ENCODE measurements at places on chromosomes 2 and 18.

DNA sequence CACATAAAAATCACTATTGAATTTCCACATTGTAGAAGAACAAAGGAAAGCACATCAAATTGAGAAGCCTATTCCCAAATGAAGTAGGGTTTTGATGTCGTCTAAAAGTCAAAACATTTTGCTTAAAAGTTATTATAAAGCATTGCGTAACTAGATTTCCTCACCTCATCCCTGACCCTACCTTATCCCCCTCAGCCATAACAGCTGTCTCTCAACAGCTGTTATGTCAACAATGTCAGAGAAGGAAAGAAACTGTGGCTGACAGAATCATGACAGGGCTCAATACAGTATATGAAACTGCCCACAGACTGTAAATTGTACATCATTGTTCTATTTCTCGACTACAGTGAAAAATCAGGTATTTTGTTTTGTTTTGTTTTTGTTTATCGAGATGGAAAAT is 63.0 kb upstream of the ACVR1C start:
- DNase-seq, result no peak

GRCh38 chr18:57561728-57562423 is 24.6 kb downstream of the FECH start:
- no peak for DNase-seq

DNA sequence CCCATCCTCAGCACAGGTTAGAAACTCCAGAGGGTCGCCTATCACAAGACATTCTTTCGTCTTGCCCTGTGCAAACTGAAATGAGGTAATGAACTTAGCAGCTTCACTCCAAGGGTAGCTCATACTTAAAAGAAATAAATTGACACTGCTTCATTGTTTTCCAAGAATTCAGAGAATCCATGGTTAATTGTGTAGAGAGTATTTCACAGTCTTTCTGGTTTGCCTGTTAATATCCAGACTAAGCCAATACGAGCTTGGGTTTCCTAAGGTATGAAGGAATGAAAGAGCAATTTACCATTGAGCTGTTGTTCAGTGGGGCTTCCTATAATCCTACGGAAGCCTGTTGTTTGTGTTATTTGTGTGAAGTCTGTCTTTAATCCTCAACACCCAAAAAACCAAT is 58.7 kb downstream of the FAM124B start:
- DNase-seq, result no peak

DNA sequence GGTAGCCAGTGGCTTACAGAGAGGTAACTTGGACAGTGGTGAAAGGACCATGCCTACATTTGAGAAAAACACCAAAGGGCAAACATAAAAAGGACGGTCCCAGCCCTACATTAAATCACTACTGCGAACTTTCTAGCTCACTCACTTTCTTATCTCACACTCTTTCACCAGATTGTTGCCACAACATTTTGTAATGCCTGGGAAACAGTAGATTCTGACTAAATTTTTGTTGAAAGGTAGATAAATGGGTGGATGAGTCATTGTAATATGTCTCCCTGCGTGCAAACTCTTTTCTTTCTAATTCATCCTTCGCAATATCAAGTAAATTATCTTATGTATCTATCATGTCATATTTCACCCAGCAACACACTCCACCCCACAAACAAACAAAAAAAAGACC is 192.2 kb downstream of the IRS1 start:
- no peak for DNase-seq

DNA sequence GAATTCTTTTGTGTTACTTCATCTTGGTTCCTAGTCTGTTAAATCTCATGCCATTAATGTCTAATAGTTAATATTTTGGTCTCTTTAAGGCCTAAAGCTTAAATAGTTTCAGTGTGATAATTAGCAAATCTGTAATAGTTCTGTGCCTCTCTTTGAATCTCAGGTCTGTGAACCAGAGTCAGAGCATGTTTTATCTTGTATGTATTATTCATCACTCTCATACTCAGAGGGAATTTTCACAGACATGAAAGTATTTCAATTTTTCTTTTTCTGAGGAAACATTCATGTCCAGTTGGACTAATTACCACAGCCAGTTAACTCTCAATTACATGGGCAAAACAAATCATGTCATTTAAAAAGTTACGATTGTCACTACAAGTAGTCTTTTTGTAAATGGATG is 931.9 kb upstream of the SLC39A10 start:
- no peak for DNase-seq

DNA sequence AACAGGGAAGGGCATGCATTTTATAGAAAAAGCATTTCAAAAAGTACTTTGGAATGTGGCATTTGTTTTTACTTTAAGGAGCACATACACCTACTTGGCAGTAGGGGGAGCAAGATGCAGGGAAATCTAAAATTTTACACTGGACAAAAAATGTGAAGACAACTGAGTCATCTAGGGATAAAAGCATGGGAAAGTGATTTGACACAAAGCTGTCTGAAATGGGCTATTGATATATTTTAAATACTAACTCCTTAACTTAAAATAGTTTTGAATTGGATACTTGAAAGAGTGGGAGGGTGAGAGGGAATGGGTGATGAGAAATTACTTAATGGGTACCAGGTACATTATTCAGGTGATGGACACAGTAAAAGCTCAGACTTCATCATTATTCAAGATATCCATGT is 15.8 kb downstream of the TMEM200C start:
- DNase-seq, result no peak

- DNase-seq, result no peak
Measured at GRCh38 chr2:199464606-199465352, 7.0 kb upstream of the SATB2 start.

GRCh38 chr18:24052053-24052452 is 37.5 kb downstream of the TTC39C start:
- no peak for DNase-seq

DNA sequence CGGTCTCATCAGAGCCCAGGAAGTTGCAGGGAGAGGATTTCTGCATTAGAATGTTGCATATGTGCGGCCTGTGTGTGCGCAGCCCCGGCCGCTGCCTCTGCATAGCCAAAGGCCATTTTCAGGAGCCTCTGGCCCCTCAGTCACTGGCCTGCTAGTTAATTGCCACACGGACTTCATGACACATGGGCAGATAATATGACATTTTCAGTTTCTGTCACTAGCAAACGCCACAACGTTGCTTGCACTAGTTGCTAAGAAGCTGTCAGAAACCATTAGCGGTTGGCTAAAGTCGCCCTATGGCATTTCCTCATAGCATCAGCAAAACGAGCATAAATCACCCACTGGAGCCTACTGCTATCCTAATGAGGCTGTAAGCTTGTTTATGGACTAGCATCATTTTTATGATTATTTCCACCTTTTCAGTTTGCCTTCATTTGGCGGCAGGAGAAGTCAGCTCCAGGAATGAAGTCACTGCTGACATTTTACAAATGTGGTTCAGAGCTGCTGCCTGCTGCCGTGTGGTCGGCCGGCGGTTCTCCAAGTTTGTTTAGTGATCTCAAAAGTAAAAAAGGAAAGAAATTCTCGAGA is 73.7 kb downstream of the MEIS1 start:
- no peak for DNase-seq

GRCh38 chr2:6730003-6730402 is 135.7 kb downstream of the CMPK2 start:
- no peak for DNase-seq

- no peak for DNase-seq
Measured at GRCh38 chr2:177799531-177799930, 273.0 kb downstream of the PDE11A start.

DNA sequence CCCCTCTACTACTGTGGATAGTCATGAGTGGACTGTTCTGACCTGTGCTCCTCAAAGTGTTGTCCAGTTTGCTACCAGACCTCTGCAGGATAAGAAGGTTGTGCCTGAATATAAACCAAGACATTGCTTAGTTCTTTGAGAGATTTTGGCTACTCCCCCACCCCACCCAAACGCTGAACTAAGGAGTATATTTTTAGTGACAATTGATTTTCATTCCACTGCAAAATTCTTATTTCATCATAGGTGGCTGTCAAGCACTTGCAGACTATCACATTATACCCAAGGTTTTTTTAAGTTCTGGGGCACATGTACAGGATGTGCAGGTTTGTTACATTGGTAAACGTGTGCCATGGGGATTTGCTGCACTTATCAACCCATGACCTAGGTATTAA is 13.4 kb downstream of the DUSP19 start:
- no peak for DNase-seq

- DNase-seq, result no peak
Measured at GRCh38 chr2:201135386-201135785, 19.4 kb downstream of the CFLAR start.

- no peak for DNase-seq
Measured at GRCh38 chr2:197998702-197999101, 194.3 kb downstream of the PLCL1 start.

- no peak for DNase-seq
Measured at GRCh38 chr2:98468621-98469236, 24.1 kb downstream of the INPP4A start.

DNA sequence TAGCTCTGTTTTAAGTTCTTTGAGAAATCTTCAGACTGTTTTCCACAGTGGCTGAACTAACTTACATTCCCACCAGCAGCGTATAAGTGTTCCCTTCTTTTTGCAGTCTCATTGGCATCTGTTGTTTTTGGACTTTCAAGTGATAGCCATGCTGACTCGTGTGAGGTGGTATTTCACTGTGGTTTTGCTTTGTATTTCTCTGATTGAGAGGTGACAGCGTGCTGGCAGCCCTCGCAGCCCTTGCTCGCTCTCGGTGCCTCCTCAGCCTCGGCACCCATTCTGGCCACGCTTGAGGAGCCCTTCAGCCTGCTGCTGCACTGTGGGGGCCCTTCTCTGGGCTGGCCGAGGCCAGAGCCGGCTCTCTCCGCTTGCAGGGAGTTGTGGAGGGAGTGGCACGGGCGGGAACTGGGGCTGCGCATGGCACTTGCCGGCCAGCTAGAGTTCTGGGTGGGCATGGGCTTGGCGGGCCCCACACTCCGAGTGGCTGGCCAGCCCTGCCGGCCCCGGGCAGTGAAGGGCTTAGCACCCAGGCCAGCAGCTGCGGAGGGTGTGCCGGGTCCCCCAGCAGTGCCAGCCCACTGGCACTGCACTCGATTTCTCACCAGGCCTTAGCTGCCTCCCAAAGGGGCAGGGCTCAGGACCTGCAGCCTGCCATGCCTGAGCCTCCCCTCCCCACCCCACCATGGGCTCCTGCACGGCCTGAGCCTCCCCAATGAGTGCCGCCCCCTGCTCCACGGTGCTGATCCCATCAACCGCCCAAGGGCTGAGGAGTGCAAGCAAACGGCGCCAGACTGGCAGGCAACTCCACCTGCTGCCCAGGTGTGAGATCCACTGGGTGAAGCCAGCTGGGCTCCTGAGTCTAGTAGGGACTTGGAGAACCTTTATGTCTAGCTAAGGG is 151.8 kb downstream of the IRS1 start:
- no peak for DNase-seq

DNA sequence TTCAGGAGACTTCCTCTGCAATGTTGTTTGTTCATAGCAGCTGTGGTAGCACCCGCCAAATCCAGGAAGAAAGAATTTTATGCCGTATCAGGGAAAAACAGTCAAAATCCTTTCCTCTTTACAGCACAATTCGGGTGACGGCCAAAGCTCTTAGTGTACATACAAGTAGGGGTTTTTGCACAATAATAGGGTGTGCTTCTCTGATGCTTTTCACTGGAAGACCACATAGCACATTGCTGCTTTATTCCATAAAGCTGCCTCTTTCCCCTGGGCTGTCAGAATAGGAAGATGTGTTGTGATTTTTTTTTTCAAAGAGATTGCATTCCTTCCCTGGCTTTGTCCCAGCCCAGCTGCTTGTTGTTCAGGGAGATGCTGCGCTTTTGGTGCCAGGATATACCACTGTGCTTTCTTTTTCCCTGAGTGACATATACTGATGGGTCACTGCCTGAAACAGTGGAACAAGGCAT is 27.2 kb upstream of the LANCL1 start:
- DNase-seq, result no peak

DNA sequence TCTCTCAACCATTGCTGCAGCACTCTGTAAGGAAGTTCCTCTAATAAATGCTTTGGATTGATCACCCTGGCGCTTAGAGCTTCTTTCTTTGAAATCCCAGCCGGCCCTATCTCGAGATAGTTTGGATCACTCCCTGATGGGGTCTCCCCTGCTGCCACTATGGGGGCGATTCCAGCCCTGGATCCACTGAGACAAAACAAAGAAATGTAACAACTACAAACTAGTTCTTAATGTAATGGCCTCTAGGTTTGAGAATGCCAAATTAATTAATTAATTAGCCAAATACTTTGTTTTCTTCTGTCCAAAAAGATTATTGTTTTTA is 15.2 kb downstream of the SRSF7 start:
- no peak for DNase-seq

DNA sequence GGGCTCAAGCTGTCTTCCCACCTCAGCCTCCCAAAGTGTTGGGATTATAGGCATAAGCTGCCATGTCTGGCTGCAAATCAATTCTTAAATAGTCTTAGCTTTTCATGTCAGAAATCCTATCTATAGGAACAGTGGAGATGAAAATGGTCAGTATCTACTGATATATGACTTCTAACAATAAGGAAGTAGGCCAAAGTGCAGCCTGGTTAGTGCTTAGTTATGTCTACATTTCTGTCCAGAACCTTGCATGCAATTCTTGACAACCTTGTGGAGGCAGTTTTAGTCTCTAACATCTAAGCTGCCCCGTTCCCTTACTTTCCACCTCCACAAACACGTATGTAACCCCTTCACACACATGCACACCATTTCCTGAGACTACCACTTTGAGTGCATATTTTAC is 169.2 kb upstream of the SPATS2L start:
- no peak for DNase-seq

GRCh38 chr2:181526014-181526413 is 68.8 kb downstream of the ITGA4 start:
- no peak for DNase-seq

DNA sequence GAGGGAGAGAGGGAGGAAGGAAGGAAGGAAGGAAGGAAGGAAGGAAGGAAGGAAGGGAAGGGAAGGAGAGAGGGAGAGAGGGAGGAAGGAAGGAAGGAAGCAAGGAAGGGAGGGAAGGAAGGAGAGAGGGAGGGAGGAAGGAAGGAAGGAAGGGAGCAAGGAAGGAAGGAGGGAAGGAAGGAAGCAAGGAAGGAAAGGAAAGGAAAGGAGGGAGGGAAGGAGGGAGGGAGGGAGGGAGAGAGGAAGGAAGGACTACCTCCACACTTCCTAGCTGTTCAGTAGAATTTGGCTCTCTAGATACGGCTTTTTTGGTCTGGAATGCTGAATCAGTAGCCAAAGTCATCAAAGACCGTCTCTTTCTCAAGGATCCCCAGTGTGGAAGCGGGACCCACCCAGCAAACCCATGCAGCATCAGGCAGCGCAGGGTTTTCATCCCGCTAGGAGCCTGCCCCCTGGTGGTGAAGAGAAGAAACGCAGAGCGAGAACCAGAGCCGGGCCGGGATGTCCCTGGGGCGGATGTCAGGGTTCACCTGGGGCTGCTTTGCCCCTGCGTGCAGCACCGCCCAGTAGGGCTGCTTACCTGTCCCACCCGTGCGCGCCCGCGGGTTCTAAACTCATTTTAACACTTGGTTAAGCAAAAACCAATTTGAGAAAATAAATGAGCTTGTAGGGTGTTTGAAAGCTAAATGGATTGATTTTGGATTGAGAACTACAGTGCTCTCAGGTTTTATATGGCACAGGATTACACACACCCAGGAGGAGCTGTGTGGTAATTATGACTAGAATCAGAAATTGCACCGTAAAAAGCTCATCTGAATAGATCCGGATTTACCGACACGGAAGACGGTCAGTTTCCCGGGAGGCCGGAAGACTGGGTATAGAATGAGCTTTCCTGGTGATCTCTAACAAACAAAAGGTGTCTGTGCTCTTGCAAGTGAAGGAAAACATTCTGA is 48.1 kb upstream of the ARL4C start:
- peak; percentile 59 for DNase-seq
